ENCODE measurements at places on chromosomes 2 and 18.

DNA sequence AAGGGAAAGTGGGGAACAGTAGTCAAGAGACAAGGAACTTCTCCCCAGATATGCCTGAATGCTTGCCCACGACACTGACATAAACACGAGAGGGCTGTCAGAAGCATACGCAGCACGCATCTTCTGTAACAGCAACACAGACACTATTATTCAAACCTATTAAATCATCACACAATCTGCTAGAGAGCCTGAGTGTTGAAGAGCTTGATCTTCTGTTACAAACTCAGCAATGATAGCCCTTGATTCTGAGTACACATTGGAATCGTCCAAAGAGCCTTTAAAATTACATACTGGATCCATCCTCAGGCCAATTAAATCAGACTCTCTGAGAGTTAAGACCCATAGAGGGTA is 111.6 kb downstream of the ZNF521 start:
- DNase-seq, result no peak

DNA sequence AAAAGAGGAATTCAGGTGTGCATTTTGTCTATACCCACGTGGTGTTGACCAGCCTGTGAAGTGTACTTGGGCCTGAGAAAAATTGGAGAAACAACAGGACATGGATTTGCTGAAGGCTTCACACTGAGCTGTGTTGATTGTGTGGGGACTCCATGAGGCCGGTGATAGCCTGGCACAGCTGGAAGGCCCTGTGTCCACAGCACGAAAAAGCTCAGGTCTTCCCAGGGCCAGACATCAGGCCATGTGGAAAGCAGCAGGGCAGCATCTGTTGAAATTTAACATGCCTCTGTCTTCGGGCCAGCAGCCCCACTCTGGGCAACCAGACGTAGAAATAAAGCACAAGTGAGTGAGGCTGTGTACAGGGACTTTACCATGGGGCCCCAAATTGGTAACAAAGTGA is 84.1 kb downstream of the HS6ST1 start:
- no peak for DNase-seq

- no peak for DNase-seq
Measured at GRCh38 chr2:221569871-221570270, 2.2 kb downstream of the EPHA4 start.

DNA sequence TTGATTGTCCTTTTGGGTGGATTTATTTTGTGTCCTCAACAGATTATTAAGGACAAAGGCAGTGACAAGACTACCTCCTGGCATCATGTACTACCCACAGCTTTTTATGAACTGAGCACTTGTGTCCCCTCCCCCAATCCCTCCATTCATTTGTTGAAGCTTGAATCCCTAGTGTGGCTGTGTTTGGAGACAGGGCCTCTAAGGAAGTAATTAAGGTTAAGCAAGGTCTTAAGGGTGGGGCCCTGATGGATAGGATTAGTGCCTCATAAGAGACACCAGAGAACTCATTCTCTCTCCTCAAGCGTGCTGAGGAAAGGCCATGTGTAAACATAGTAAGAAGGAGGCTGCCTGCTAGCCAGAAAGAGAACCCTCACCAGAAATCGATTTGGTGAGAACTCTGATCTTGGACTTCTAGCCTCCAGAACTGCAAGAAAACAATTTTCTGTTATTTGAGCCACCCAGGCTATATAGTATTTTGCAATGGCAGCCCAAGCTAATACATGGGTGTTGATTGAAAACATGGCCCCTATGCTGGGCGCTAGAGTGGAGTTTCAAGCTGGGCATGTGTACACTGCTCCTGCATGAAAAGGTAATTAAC is 3.4 kb upstream of the MAP4K4 start:
- DNase-seq, result no peak

DNA sequence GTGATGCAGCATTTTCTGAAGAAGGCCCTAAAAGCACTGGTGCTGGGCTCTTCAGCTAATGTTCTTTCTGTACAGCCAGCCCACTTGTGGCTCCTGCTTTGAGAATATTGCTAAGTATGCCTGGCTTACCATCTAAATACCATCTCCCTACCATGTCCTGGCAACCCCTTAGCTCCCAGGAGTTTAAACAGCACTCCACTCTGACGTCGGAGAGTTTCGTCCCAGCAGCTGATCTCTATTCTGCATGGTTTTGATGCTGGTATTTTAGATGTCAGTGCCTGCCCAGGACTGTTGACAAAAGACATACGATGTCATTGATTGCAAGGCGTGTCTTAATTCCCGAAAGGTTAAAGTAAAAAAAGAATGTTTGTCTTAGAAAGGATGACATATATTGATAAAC is 47.0 kb upstream of the AFF3 start:
- no peak for DNase-seq

- no peak for DNase-seq
Measured at GRCh38 chr2:15795426-15795825, 144.9 kb upstream of the MYCN start.

- DNase-seq, result no peak
Measured at GRCh38 chr2:226578879-226579278, 220.7 kb downstream of the IRS1 start.

- DNase-seq, result no peak
Measured at GRCh38 chr2:232629129-232629475, 4.3 kb upstream of the EFHD1 start.

Data from AG08395 (cell line).